ENCODE measurements at places on chromosomes 11 and 22. TPM values are rescaled to one million over a fixed set of nuclear protein-coding genes. Genes with fewer than 3 reads are reported as not detected.

GVQW3 gene
- 3.0 TPM for total RNA-seq

CRACR2B gene
- 9.6 TPM for total RNA-seq

ADM gene
- 361 TPM for total RNA-seq

ASCL2 gene
- not detected for total RNA-seq

OVOL1 gene
- total RNA-seq, result not detected

PIWIL4 gene
- 0.71 TPM for total RNA-seq

OR8G5 gene
- total RNA-seq, result not detected

PRR33 gene
- total RNA-seq, result not detected

MPEG1 gene
- total RNA-seq, result not detected

SPDYC gene
- total RNA-seq, result not detected

RTN4RL2 gene
- 0.34 TPM for total RNA-seq

TUB gene
- total RNA-seq, result 1.1 TPM

NECTIN1 gene
- total RNA-seq, result 1.7 TPM

GNG3 gene
- total RNA-seq, result not detected

GP1BB gene
- 0.27 TPM for total RNA-seq

GSTT2B gene
- total RNA-seq, result 10.1 TPM

NAALAD2 gene
- 0.15 TPM for total RNA-seq

NUP50 gene
- 51.7 TPM for total RNA-seq

ART5 gene
- not detected for total RNA-seq

TNNI2 gene
- not detected for total RNA-seq

PANX3 gene
- total RNA-seq, result not detected

OSM gene
- total RNA-seq, result not detected

EFCAB6 gene
- 0.54 TPM for total RNA-seq
